Iris pigment epithelial cell (primary cell): ENCODE measurements at places on chromosomes 6 and 20.

- DNase-seq: peak; percentile 35
These were observed 87.5 kb downstream of the MEI4 start for GRCh38 chr6:77740380-77740779.

- peak; percentile 92 for DNase-seq
These were observed 130.9 kb upstream of the PTPN1 start for GRCh38 chr20:50379049-50379990.

DNA sequence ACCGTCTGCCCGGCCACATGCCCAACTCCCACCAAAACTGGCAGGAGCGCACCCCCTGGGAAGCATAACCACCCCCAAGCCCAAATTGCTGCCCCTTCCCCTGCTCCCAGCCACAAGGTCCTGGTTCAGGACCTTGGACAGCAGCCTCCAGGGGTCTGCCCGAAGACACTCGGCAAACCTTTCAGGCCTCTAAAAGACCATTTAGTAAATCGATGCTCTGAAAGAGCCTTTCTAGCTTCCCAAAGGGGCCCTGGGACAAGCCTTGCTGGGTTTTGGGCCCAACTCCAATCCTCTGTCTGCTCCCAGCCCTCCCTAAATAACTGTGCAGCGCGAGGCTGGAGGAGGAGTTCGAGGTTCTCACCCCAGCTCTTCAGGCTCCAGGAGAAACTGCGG, 30.5 kb downstream of the GRM4 start:
- peak; percentile 5 for DNase-seq

GRCh38 chr20:61173961-61174725, 77.9 kb upstream of the CDH4 start:
- DNase-seq: no peak

DNA sequence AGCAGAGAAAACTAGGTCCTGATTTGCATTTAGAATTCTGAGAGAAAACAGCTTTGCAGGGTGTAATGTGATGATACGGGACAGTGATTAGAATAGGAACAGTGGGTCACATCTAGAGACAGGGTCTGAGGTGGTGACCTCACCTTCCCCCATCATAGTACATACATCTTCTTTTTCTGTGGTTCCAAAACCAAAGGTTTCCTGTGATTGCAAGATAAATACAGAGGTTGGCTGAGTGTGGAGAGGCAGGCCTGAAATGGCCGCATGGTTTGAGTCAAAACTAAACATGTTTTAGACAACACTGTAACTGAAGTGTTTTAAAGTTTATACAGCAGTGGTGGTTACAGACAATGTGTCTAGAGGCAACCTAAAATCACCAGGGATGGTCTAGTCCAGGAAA, 10.4 kb upstream of the NT5DC1 start:
- no peak for DNase-seq

DNA sequence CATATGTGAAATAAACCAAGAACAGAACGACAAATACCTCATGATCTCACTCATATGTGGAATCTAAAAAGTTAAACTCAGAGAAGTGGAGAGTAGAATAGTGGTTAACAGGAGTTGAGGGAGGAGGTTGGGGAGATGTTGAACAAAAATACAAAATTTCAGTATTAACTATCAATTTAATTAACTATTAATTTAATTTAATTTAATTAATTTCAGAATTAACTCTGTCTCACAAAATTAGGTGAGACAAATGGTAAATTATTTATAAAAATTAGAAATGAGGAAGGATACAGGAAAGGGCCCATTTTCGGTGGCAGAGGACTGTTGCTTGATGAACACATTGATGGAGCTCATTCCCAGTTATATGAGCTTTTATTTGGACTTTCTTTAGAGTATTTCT, 166.0 kb upstream of the FAM83B start:
- DNase-seq: no peak

DNA sequence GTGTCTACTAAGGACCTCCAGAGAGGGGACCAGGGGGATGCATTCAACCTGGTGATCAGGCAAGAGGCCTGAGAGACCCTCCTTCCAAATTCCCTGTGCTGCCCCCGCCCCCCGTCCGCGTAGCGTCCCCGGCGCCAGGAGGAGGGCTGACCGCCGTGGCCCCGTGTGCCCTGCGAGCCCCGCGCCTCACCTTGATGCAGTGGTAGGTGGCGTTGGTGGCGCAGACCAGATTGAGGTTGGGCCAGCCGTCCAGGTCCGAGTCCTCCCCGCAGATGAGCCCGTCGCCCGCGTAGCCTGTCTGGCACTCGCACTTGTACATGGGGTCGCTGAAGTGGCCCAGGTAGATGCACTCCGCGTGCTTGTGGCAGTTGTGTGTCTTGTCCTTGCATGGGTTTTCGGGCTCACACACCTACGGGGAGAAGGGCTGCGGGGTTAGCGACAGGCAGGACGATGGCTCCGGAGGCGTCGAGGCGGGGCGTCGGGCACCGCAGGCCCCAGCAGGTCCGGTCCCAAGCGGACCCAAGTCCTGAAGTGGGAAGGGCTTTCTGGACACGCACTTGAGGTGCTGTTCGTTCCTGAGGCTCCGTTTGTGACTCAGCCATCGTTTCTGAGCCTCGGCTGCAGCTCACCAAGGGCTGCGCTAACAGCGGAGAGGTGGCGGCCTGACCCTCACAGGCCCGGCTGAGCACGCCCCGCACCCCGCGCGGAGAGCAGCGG, 21.7 kb downstream of the THBS2 start:
- no peak for DNase-seq

DNA sequence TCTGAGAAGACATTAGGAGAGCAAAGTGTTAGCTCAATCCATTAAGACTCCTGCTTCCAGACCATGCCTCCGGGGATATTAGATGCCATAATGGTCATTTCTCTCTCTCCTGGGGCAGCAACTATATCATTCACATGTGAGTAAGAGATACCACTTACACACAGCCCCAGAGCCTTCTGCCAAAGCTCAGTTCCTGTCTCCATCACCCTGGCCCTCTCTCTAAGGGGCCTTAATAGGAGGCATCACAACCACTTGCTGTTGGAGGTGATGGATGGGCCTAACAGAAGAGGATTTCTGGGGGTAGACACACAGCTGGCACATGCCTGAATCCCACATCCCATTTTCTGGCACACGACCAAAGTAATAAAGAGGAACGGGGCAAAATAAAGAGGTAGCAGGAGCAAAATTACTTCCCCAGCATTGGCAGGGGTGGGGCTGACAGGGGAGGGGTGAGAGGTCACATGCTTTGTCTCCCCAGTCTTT, 34.0 kb upstream of the VSTM2L start:
- DNase-seq: no peak

DNA sequence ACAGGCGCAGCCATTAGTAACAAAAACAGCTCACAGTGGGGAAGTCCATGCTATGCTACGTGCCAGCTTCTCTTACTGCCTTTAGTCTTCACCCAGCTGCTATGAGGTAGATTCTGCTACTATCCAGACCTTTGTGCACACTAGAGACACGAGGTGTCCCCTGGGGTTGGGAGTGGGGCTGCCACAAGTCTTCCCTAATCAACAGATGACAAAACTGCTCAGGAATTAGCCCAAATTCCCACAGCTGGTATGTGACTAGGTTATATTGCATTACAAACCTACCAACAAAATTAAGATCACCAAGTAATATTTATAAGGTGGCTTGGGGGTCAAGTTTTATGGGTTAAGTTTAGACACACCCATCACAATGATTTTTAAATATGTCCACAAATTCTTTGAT, 63.3 kb downstream of the PSMB1 start:
- no peak for DNase-seq

- DNase-seq: no peak
These were observed 47.6 kb downstream of the KIZ start for GRCh38 chr20:21173485-21173884.

GRCh38 chr6:2665146-2666070, 85.3 kb downstream of the MYLK4 start:
- peak; percentile 53 for DNase-seq

GRCh38 chr6:19852090-19852457, 14.9 kb downstream of the ID4 start:
- DNase-seq: no peak

DNA sequence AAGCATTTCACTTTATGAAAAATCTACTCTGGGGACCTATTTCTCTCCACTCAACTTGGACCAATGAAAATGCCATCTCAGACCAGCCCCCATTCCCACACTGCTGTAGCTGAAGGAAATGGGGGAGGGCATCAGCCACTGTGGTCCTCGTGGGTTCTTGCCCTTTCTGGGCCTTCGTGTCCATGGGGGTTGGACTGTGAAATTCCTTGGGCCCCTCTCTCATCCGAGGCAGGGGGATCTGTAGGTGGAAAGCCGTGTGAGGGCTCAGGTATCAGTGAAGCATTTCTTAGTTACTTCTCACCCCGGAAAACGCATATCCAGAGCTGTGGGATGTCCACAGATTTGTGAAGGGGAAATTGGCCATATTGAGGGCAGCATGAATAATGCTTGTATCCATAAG, 147.9 kb downstream of the CDC5L start:
- no peak for DNase-seq

DNA sequence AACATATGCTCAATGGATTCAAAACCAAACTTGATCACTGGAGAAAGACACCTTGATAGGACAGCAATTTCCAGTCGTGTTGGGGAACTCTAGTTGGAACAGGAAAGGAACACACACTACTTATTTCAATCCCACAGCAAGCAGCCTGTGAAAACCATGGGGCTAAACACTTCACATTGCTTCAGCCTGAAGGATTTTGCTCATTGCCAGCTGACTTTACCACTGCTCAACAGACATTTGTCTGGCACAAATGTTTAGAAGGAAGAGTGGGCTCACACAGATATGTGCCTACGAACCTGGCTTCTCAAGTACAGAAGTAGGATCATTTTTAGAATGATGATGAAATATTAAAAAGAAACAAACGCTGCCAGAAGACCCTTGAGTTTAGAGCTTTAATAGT, 598.1 kb downstream of the PHF3 start:
- no peak for DNase-seq

GRCh38 chr6:75409928-75410327, 83.7 kb downstream of the FILIP1 start:
- DNase-seq: peak; percentile 11

DNA sequence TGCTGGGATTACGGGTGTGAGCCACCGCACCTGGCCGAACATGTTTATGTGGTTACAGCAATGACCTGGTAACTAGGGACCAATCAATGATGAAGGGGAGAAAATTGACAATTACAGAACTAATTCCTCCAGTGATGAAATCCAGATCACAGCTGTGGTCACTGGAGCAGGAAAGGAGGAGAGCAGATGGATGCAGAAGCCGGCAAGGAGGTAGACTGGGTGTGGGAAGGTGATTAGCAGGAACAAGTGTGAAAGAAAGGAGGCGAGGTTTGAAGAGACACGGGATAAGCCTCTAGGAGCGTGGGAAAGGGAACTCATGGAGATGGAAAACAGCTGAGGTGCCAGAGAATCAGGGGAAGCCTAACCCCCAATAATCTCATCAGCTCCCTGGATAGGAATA, 17.2 kb upstream of the SPAG4 start:
- DNase-seq: no peak

- no peak for DNase-seq
These were observed 2.8 kb upstream of the COX7A2 start for GRCh38 chr6:75246386-75246785.

DNA sequence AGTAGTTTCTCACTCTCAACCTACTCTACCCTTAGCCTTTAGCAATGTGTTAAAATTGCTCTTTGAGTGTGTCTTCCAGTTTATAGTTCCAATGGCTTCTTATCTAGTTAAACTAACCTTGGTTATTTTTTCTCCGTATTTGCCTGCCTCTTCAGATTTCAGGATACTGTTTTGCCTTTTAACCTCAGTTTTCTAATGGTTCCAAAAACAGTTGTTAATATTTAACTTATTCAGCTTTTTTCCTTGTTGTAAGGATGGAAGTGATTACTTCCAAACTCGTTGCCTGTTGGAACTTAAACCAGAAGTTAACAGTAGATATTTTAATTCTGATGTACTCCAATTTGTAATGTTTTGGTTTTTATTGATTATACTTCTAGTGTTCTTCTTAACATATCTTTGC, 1574.9 kb downstream of the HACE1 start:
- no peak for DNase-seq

- DNase-seq: no peak
These were observed 118.0 kb upstream of the ASCC3 start for GRCh38 chr6:100999034-100999597.

DNA sequence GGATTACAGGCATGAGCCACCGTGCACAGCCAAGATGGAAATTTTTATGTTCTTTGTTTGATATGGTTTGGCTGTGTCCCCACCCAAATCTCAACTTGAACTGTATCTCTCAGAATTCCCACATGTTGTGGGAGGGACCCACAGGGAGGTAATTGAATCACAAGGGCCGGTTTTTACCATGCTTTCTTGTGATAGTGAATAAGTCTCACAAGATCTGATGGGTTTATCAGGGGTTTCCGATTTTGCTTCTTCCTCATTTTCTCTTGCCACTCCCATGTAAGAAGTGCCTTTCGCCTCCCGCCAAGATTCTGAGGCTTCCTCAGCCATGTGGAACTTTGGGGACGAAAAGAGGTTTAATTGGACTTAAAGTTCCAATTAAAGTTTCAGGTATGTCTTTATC, 14.6 kb downstream of the EEF1A1 start:
- DNase-seq: no peak

- peak; percentile 82 for DNase-seq
These were observed 33.3 kb upstream of the SLC22A16 start for GRCh38 chr6:110509617-110510241.

DNA sequence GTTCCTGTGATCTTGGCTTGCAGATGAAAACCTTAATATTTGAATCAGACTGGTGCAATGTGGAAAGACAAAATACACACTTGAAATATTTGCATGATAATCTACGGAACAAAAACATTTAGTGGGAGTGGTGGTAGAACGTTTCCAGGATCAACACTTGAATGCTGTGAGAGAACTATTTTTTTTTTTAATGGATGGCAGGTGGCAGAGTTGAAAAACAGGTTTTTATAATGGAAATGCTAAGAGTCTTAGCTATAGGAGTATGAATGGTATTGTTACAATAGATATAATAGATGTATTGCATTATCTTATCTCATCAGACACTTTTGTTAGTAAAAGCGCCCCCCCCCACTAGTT, 49.2 kb downstream of the CDKAL1 start:
- no peak for DNase-seq

GRCh38 chr6:111597291-111598086, 8.2 kb downstream of the TRAF3IP2 start:
- DNase-seq: no peak

GRCh38 chr6:145272246-145272645, 463.1 kb downstream of the EPM2A start:
- DNase-seq: no peak

GRCh38 chr6:105035299-105035698, 78.4 kb downstream of the LIN28B start:
- no peak for DNase-seq

GRCh38 chr20:25089096-25089495, 7.2 kb upstream of the VSX1 start:
- no peak for DNase-seq

- DNase-seq: no peak
These were observed 76.7 kb upstream of the SYNJ2 start for GRCh38 chr6:157904999-157905398.

GRCh38 chr20:38156280-38156679, 8.8 kb downstream of the TGM2 start:
- no peak for DNase-seq
